ENCODE measurements at places on chromosomes 2 and 18.

GRCh38 chr2:10981941-10982431 is 70.3 kb downstream of the KCNF1 start:
- no peak for DNase-seq

- DNase-seq = no peak
Measured at GRCh38 chr2:97742381-97742847, 29.0 kb downstream of the ZAP70 start.

DNA sequence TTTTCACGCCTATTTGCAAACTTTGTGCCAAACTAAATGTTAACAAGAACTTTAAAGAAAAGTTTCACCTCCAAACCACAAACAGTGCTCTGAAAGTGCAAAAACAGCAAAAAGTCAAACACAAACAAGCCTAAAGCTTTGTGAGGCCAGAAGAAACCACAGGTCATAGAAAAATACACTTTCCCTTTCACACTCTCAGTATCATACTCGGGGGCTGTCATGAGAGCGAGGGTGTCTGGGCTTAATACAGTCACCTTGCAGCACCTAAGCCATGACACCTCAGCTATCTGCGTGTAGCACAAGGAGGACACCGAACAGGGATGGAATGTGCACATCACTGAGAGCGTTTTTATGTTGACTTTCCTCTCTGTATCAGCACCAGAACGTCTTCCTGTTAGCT is 26.6 kb upstream of the SEH1L start:
- DNase-seq = peak; percentile 12

DNA sequence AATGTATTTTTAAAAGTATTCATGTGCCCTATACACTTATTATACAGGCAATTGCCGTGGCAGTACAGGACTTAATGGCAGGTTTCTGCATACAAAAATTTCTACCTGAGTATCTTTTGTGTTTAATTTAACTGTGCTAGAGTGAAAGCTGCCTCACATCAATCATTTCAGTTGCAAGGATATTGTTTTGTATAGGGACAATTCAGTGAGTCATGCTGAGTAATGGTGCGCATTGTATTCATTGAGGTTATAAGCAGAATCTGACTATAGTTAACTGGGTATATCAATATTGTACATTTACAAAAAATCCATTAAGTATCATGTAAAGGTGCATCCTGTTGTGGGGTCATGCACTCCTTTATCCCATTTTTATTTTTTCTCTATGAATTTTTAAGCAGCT is 121.5 kb downstream of the GCA start:
- no peak for DNase-seq

DNA sequence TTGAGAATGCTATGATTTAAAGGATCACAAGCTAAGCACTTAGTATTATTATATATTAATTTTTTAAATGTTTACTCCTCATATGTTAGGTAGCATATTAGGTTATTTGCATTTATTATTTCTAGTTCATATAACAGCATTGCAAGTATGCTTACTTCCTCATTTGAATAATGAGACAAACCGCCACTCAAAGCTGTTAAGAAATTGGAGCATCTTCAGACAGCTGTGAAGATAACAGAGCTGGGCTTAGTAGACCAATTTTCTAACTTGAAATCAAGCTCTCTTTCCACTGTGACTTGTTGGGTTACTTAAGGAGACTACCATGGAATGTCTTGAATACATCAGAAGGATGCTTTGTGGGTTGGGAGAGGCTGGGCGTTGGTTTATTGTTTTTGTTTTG is 139.3 kb downstream of the ASXL3 start:
- DNase-seq = no peak

- DNase-seq = no peak
Measured at GRCh38 chr2:19320813-19321212, 37.6 kb downstream of the OSR1 start.

- no peak for DNase-seq
Measured at GRCh38 chr2:152421521-152422370, 86.8 kb downstream of the FMNL2 start.

DNA sequence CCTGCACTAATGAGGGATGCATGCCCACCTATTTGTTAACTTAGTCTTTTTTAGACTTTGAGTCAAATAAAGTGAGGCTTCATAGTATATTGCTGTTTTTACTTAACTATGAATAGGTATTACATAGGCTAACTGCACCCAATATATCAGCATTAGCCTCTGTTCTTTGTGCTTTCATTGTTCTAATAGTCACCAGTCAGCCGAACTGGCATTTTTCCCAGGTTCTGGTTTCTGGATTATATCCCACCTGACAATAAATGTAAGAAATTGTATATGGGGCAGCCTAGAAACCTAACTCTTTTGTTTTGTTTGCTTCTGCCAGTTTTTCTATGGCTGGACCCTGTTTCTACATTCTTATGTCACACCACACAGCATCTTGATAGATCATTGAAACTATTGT is 1672.4 kb upstream of the LRRTM1 start:
- no peak for DNase-seq

DNA sequence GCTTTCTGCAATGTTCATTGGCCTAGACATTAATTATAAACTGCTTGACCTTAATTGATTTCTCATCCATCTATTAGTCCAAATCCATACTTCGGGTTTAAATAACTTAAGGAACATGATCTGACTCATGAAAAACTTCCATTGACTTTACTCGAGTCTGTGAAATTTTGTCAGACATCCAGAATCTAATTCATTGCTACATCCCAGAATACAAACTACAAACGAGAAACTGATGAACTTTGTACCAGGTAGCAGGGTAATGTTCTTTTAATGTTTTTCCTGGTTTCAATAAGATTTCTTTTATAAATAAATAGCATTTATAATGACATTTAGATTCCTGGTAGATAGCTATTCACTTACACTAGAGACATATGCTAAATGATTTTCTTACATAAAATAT is 36.0 kb upstream of the IKZF2 start:
- no peak for DNase-seq

DNA sequence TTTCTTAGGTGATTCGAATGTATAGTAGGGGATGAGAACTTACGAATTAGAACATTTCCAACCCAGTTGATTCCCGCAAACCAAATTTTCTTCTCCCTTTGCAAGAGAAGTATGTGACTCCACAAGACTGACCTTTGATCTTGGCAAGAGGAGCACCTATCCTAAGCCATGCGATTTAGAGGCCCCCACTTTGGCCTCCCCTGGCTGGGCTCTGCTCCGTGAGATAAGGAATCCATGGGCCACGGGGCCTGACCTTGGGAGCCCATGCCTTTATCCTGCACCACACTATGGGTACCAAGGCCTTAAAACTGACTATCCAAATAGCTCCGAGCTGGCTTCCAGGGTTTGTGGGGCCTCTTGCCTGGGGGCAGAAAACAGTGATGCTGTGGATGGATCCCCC is 135.8 kb downstream of the LRRTM1 start:
- no peak for DNase-seq

GRCh38 chr18:77107292-77107691 is 25.3 kb downstream of the MBP start:
- DNase-seq = no peak

DNA sequence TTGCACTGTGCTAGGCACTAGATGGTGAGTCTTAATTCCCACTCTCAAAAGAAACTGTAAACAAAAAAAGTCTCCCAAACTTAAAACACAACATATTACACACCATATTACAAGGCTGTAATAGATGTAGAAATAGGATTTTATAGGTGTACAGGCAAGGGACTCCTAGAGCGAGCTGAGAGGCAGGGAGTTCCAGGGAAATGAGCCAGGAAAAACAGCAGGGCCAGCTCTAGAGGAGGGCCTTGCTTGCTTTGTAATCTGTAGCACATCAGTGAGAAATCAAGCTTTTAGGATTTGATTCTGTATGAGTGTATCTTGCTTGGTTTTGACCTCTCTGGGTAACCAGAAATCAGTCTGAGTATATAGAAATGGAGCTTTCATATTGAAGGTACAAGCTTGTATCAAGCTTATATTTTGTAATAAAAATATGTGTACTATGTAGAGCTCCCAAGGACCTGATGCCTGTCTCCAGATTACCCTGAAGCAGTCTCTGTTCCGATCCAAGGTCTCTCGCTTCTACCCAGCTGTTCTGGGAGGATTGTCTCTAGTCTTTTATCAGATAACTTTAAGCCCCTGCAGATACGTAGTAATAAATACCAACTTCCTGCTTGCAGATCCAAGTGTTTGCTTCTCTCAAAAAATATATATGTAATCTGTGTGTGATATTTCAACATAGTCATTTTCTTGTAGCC is 73.0 kb downstream of the MYO1B start:
- DNase-seq = no peak

DNA sequence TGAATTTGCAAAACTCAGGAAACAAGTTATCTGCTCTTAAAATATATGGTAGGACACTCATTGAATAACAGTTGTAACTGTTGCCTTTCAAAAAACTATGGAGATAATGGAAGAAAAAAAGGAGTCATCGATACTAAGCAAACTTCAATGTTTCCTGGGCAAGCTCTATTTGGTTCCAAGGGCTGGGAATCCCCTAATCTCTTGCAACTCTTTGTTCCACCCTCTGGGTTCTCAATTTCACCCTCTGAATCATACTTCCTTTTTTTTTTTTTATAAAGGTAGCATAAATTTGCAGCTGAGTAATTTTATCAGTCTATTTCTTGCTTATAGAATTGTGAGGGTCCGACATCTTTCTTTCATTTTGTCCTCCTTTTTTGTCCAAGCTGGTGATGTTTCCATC is 36.7 kb downstream of the SLC9A4 start:
- DNase-seq = no peak

- DNase-seq = no peak
Measured at GRCh38 chr18:9884090-9884489, 1.7 kb upstream of the TXNDC2 start.

DNA sequence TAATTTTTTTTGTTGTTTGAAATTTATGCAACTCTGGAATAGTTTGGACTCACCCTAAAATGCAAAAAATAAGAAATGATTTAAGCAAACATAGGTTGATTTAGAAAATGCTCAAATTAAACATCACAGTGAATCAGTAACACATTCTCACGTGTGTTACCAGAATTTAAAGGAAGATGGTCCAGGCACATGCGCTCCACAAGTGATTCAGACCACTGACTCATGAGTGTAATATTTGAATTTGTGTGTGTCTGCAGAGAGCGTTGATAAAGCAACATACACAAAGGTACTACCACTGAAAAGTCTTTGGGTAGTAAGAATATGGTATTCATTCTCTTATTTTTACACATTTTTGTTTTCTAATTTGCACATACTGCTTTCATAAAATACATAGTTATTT is 7.9 kb downstream of the SS18 start:
- no peak for DNase-seq

DNA sequence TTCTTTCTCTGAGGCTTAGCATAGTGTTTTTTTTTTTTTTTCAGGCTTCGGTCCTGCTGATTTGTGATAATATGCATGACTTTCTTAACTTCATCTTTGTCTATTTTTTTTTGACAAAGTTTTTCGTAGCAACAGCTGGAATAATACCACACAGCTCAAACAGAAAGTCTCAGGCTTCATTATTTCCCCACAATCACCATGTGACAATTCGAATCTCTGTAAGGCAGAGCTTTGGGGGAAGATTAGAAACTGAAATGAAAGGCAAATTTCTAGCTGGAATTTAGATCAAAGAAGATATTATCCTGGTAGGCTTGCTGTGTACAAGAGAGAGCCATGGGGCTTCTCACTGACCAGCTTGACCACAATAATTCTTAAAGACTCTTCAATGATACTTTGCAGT is 12.2 kb upstream of the CD28 start:
- no peak for DNase-seq

DNA sequence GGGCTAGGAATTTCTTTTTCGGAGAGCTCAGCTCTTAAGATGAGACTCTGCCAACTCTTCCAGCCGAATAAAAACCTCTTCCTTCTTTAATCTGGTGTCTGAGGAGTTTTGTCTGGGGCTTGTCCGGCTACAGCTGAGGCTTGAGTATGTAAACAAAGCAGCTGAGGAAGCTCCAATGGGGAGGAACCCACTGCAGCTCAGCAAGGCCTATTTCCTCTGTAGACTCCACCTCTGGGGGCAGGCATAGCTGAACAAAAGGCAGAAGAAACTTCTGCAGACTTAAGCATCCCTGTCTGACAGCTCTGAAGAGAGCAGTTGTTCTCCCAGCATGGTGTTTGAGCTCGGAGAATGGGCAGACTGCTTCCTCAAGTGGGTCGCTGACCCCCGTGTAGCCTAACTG is 838.7 kb downstream of the CCDC85A start:
- DNase-seq = no peak

DNA sequence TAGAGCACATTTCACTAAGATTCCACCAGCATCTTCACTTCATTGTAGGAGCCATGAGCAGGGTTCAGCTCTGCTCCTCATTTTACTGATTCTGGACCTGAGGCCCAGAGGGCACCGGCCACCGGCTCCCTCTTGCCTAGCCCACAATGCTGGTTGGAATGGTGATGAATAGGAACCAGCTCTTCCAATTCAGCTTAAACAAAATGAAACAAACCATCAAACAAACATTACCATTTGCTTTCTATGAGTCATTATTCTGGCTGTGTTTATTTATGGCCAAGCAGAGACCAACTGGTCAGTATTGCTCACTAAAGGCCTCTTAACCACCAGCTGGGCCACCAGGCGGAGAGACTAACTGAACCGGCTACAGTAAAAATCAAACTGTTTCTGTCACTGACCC is 176.7 kb downstream of the MTX2 start:
- no peak for DNase-seq

DNA sequence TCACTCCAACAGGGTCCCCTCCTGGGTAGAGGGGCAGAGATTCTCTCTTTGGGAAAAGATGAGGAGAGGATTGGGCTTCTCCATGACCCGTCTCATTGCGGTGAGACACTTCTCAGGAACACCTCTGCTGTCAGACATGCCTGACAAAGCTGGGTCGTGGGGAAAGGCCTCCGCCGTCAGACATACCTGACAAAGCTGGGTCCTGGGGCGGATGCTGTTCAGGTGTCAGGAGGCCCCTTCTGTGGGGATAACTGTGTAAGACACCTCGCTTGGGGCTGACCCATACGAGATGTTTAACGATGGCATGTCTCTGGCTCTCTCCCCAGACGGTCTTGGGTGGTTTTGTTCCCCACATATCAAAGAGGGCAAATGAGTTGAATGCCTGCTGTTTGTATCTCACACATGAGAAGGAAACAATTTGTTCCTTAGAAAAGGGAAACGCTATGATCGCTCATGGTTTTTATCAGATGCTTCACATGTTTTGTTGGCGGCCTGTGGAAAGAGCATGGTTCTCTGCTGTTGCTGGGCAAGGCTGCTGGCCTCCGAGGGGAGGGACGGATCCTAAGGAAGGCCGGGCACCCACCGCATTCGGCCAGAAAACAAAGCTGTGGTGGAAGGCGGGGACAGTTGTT is 40.8 kb upstream of the PXDN start:
- no peak for DNase-seq

DNA sequence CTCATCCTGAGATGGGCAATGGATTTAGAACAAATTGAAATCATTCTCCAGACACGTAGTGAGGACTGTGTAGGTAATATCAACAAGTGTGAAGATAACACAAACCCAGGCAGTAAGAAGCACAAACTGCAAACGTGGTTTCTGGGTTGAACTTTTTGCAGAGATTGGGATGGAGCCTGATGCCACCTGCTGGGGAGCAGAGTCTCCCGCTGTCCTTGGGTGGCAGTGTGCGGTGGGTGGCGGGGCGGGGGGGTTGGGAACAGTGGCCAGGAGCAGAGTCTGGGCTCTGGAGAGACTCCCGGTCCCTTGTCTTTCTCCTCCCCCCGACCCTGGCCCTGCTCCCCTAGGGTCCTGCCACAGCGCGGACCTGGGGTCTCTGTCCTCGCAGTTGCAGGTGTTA is 19.5 kb downstream of the TRAF3IP1 start:
- no peak for DNase-seq

GRCh38 chr2:160609346-160609745 is 115.7 kb upstream of the RBMS1 start:
- DNase-seq = no peak

- DNase-seq = no peak
Measured at GRCh38 chr2:170550501-170550900, 164.6 kb upstream of the SP5 start.
